ENCODE measurements at places on chromosomes 1 and 21.
A peak's percentile ranks its signal among the peaks of the same experiment; 100 is the strongest.

- no peak for DNase-seq
Observed at GRCh38 chr1:164473544-164473943, 85.4 kb upstream of the PBX1 start.

- no peak for DNase-seq
Observed at GRCh38 chr1:22249928-22250680, 107.2 kb upstream of the WNT4 start.

- DNase-seq, result no peak
Observed at GRCh38 chr1:170791941-170792340, 128.0 kb downstream of the PRRX1 start.

GRCh38 chr1:62952596-62952995 is 168.7 kb downstream of the ATG4C start:
- no peak for DNase-seq

GRCh38 chr1:26190373-26190987 is at the start of gene CATSPER4:
Gene CATSPER4 (plus strand): TSS chr1:26190602. CDS start chr1:26190628, 26 bp downstream.
- DNase-seq, result peak; percentile 32

DNA sequence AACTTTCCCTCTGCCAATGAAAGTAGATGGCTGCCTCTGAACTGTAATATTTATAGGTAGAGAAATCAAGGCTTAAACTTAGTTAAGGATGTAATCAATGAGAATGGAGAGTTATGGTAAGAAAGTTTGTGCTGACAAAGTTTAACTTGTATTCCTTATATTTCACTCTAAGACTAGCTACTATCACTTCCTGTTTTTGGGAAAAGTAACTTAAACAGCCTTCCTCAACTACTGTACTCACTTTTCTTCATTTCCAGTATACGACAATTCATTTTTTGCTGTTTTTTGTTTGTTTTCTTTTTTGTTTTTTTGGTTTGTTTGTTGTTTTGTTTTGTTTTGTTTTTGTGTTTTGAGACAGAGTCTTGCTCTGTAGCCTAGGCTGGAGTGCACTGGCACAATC is 3.7 kb downstream of the RGS18 start:
- DNase-seq, result no peak

GRCh38 chr1:54819195-54819536 is 18.0 kb upstream of the TTC22 start:
- DNase-seq, result no peak

GRCh38 chr1:29032841-29033240 is 90.9 kb downstream of the TMEM200B start:
- DNase-seq, result no peak

DNA sequence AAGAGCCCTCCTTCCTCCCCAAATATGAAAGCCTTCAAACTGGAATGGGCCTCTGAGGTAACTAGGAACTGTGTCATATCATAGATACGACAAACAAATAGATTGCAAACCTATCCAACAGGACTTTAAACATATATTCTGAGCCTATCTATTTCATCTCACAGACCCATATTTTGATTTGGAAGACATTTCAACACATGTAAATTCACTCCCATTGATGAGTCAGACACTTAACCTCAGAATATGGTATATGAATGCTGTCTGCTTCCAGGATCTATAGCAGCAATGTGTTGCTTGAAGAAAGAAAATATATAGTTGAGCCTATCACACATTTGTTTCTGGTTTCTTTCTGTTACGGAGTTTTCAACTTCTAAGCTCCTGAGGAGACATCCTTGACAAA is 221.9 kb upstream of the SAMSN1 start:
- no peak for DNase-seq

Measured in CD4-positive, alpha-beta T cell treated with Interleukin-12 subunit alpha and Interleukin-12 subunit beta, for 1 hour (primary cell).